ENCODE measurements at places on chromosomes 11 and 22. TPM values are rescaled to one million over a fixed set of nuclear protein-coding genes. Genes with fewer than 3 reads are reported as not detected.

- no peak for DNase-seq
- peaks cover 3% of the 10 kb centered on the region for H3K4me1 ChIP-seq
- H3K27me3 ChIP-seq = no peaks in the 10 kb centered on the region
Measured at GRCh38 chr11:93166194-93166593, 31.6 kb downstream of the SLC36A4 start.

- H3K27me3 ChIP-seq = no peaks in the 10 kb centered on the region
- peaks cover 15% of the 10 kb centered on the region for H3K4me1 ChIP-seq
- no peak for DNase-seq
- H3K27ac ChIP-seq = no peak overlapping the region
- no peaks in the 10 kb centered on the region for H3K36me3 ChIP-seq
- no peak overlapping the region for H3K4me3 ChIP-seq
Measured at GRCh38 chr11:75474240-75474639, 41.2 kb upstream of the KLHL35 start.

- H3K4me1 ChIP-seq = no peaks in the 10 kb centered on the region
- no peaks in the 10 kb centered on the region for H3K36me3 ChIP-seq
- H3K4me3 ChIP-seq = no peak overlapping the region
Measured at GRCh38 chr11:37449146-37449545, 851.1 kb upstream of the RAG2 start.

DNA sequence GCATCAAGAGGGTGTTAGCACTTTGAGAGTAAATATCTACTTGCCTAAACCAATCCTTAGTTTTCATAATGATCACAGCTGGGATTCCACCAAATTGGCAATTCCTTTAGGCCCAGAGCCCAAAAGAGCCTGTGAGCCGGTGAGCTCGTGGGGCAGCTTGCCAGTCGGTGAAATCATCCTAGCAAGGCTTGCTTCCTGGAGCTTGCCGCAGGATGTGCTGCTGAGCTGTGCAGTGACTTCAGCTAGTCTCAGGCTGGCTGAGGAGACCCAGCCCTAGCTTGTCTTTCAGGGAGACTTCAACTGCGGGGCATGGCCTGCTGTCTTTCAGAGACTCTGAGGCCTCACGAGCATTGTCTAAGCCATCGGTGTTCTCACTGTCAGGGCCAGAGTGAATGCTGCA is 73.6 kb upstream of the SUSD2 start:
- no peak overlapping the region for H3K4me3 ChIP-seq
- no peaks in the 10 kb centered on the region for H3K27me3 ChIP-seq
- H3K27ac ChIP-seq = no peak overlapping the region
- peaks cover 35% of the 10 kb centered on the region for H3K36me3 ChIP-seq
- peak; percentile 17 for DNase-seq

The MS4A6A gene
- total RNA-seq = not detected

The BAIAP2L2 gene
- total RNA-seq = 1.6 TPM

The CHRNA10 gene
- total RNA-seq = 1.0 TPM

The RAB38 gene
- total RNA-seq = 0.97 TPM

DNA sequence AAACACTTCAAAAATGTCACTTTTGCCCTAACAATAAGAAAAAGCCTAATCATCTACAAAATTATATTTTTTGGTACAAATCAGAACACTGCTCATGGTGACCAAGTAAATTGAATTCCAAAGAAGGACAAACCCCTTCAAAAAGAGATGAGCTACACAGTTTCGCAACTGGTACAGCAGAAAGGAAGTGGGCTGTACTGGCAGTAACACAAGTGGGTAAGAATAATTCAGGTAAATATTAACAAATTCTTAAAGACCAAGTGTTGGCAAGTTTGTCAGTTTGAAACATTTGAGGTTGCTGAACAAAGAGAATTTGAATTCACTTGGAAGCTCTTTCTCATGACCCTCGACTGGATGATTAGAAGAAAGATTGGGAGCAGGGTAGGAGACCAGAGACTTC is 35.5 kb downstream of the MSANTD4 start:
- H3K4me3 ChIP-seq = no peak overlapping the region
- H3K4me1 ChIP-seq = no peaks in the 10 kb centered on the region
- no peak for DNase-seq
- H3K27me3 ChIP-seq = no peaks in the 10 kb centered on the region
- H3K27ac ChIP-seq = no peak overlapping the region
- H3K36me3 ChIP-seq = no peaks in the 10 kb centered on the region

DNA sequence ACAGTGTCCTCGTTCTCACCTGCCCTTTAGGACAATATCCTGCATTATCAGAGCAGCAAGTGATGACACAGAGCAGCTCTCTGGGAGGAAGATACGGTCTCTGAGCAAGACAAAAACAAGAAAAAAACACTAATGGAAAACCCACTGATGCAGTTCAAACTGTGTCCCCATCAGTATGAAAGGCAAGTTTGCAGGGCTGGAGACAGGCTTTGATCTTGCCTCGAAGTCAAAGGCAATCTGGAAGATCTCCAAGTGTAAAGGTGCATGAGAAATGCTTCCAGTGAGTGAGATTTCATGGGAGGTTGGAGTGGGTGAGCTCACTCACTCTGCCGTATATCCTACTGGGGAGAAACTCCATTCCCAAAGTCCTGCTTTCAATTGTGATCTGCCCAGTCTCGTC is 157.5 kb downstream of the KIRREL3 start:
- no peak overlapping the region for H3K27ac ChIP-seq
- no peaks in the 10 kb centered on the region for H3K27me3 ChIP-seq
- no peak overlapping the region for H3K4me3 ChIP-seq
- DNase-seq = no peak
- no peaks in the 10 kb centered on the region for H3K36me3 ChIP-seq

DNA sequence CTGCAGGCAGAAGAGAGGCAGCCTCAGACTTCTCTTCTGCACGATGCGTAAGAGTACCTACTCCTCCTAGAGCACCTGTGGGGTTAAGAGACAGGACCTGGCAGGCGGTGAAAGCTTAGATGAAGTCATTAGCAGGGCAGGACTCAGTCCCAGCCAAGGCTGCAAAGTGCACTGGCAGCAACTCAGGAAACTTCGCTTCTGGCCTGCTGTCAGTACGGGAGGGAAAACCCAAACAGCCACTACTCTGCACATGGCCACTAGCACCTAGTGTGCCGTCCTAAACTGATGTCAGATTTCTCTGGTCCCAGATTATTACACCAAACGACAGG is 8.8 kb upstream of the KLHL35 start:
- no peak overlapping the region for H3K4me3 ChIP-seq
- no peaks in the 10 kb centered on the region for H3K4me1 ChIP-seq
- H3K27me3 ChIP-seq = no peaks in the 10 kb centered on the region
- no peak for DNase-seq
- no peaks in the 10 kb centered on the region for H3K36me3 ChIP-seq
- H3K27ac ChIP-seq = no peak overlapping the region

DNA sequence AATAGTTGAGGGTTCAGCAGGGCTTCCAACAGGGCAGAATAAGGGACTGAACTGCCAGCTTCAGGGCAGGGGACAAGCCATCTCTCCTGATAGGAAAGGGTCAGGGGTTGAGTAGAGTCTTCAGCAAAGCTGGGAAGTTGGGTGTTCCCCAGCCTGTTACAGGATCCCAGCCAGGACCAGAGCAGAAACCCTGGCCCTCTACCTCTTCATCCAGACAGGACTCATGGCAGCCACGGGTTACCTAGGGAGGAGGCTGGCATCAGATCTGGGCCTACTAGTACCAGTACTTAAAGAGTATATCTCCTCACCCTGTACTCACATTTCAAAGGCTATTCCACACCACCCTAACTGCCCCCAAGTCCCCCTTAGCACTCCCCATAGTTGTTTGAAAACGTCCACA is 2.4 kb upstream of the TAF10 start:
- no peak overlapping the region for H3K4me3 ChIP-seq
- H3K27me3 ChIP-seq = no peaks in the 10 kb centered on the region
- H3K4me1 ChIP-seq = peaks cover 10% of the 10 kb centered on the region
- H3K36me3 ChIP-seq = peaks cover 28% of the 10 kb centered on the region
- DNase-seq = no peak

The KREMEN1 gene
- total RNA-seq = 0.17 TPM

The OLFML1 gene
- total RNA-seq = not detected

- H3K4me1 ChIP-seq = peaks cover 88% of the 10 kb centered on the region
- peak overlapping the region; percentile 94 for H3K27ac ChIP-seq
- no peaks in the 10 kb centered on the region for H3K27me3 ChIP-seq
- no peak for DNase-seq
- peak overlapping the region; percentile 34 for H3K4me3 ChIP-seq
- peaks cover 65% of the 10 kb centered on the region for H3K36me3 ChIP-seq
Measured at GRCh38 chr11:61071913-61072312, 30.4 kb upstream of the CD5 start.

GRCh38 chr11:124204008-124204407 is 20.9 kb downstream of the OR10D3 start:
- no peaks in the 10 kb centered on the region for H3K36me3 ChIP-seq
- H3K4me3 ChIP-seq = no peak overlapping the region
- peaks cover 2% of the 10 kb centered on the region for H3K27me3 ChIP-seq
- no peak for DNase-seq
- H3K4me1 ChIP-seq = no peaks in the 10 kb centered on the region

All from activated CD4-positive, alpha-beta memory T cell treated with anti-CD3 and anti-CD28 coated beads for 36 hours (primary cell).